CD4-positive, alpha-beta T cell treated with Interleukin-2 at 100 ng/mL for 4 hours (primary cell): ENCODE measurements at places on chromosomes 12 and 14.

DNA sequence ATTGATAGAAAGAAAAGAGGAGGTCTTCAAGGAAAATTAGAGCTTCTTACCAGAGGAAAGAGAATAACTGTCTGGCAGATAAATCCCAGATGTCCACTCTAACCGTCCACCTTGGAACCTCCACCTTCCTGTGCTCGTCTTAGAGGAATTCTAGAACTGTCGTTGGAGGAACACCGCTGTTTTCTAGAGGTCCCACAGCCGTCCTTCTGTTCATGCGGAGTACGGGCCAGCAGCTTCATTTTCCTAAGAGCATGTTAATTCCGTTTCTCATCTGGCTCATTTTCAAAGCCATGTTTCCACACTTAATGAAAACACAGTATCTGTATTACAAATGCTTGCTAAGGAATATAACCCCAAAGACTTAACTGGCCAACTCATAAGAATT lies 107.9 kb upstream of the ESRRB start:
- DNase-seq: no peak

DNA sequence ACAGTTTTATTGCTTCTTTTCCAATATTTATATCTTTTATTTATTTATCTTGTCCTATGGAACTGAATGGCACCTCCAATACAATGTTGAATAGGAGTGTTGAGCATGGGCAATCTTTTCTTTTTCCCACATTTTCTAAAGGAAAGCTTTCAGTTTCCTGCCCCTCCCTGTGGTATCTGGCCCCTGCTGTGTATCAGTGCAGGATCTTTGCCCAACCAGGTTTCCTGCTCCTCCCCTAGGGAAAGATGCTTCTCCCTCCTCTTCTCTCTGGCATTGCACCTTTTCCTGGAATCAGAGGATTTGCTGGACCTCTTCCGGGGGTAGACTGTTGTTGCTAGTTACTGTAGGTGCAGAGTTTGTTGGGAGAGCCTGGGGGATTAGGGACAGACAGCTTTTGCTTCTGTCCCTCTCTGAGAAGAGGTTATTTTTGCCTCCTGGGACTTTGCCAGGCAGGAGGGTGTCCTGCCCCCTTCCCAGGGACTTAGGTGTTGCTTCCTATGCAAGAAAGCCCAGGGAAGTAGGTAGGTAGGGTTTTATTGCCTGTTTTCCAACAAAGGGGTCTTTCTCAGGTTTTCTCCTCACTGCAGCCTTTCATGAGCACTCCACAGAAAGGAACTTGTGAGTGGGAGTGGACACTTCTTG lies 67.6 kb downstream of the POLR3B start:
- DNase-seq: no peak

DNA sequence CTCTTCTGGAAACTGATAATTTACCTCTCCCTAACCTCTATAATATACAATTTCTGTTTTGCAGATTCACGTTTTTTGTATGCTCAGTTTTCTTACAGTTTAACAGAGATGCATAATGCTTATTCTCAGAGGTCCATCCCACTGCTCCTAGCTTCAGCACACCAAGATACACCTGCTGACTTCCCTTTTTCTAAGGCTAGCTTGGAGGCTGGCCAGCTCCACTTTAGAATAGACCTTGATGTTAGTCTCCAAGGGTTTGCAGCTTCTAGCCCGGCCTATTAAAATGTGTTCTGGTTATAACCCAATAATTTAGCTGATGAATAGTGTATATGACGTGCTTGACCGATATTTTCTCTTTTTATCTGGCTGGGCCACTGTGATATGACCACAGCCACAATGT lies 261.2 kb downstream of the EGLN3 start:
- DNase-seq: no peak

- no peak for DNase-seq
Measured at GRCh38 chr12:31801872-31802271, 73.1 kb upstream of the AMN1 start.

DNA sequence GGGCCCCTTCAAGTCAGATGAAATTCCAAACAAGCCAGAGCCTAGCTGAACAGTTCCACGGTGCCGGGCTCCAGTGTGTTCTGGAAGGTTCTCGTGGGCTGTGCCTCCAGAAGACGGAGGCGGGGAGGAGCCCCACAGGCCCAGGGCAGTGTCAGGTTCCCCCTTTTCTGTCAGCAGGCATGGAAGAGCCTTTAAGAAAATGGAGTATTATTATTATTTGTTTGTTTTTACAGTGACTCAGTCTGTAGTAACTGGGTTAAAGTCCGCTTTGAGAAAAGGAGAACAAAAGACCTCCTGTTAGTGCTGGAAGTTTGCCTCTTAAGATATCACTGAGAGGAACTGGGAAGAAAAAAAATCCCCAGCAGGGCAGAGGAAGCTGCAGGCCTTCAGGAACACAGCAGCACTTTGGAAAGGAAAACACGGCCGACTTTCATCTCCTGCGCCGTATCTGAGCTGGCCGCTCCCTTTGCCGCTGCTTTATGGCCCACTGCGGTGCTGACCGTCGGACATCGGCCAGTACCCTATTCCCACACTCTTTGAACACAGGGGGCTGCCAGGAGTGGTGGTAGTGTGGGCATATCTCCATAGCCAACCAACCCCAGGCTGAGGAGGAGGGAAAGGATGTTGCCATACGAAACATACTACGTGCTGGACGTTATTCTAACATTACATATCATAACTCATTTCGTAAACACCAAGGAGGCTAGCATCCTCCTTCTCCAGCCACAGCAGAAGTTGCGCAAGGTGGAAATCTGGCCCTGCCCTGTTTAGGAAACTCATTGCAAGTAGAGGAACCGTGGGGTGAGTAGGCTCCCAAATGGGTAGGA lies 194.0 kb downstream of the ZFP36L1 start:
- no peak for DNase-seq

GRCh38 chr12:123992118-123992825 lies 19.3 kb downstream of the ZNF664 start:
- DNase-seq: no peak

DNA sequence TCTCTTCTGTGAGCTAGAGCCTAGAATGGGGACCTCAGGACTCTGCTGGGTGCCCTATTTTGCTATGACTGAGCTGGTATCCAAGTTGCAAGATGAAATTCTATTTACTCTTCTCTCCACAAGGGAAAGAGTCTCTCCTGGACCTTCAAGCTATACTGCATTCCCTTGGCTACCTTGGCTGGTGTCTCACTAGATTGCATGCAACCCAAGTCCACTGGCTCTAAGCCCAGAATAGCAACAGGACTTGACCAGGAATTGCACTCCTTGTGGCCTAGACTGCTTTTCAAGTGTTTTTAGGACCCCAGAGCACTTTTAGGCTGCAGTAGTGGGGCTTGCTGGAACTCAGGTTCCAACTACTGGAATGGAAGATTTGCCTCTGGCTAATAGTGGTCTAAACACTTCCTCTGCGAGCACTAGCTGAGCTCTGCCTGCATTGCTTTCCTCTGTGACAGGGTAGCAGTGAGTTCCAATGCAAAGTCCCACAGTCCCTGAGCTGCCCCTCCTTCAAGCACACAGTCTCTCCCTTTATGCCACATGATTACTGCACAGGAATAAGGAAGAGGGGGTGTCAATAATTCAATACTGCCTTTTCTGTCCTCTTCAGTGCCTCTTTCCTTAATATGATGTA lies 1009.1 kb upstream of the FLRT2 start:
- no peak for DNase-seq

DNA sequence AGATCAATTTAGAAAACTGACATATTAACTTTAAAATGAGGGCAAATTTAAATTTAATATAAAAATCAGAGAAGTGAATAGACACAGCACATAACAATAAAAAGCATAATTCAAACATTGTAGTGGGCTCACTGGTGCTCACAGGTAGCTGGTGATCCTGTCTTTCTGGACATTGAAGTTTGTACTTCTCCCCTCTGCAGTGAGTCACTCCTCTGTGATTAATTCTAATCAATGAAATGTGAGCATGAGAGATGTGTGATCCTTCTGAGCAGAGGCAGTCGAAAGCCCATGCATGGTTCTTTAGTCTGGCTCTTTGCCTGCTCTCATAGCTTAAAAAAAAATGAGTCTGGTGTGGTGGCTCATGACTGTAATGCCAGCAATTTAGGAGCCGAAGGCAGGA lies 59.0 kb upstream of the RERGL start:
- DNase-seq: no peak

- no peak for DNase-seq
Measured at GRCh38 chr12:70260646-70261045, 17.4 kb downstream of the CNOT2 start.

DNA sequence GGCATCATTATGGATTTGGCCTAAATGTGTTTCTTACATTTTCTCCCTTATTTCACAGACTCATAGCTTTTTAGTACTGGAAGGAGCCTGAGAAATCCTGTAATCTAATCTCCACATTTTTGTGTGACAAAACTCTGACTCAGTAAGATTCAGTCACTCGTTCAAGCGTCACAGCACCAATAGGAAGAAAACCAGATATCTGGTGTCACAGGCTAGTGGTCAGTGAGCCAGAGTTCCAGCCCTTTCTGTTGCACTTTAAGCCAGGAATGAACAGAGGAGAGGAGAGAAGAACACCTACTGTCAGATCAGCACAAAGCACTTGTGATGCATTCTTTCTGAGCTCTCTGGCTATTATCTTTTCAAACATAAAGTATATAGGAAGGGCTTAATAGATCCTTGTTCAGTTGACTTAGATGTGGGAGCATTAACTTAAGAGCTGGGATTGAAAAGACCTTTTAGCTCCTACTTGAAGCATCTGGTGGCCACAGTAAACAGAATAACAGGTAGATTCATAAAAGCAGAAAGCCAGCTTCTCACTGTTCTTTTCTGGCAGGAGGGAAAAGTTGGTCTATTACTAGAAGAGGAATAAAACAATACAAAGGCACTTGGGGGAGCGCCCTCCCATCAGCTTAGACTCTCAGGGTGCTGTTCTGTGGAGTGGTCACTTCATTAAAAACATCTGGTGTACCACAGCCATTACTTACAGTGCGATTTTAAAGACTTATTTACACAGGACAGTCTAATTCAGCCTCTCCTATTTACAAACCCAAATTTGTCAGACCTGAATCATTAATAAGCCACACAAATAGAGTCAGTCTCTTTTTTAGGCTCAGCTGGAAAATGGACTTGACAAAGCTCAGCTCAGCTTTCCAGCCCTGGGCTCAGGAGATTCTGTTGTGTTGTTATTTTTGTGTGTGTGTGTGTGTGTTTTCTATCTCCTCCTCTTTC lies 12.2 kb upstream of the NID2 start:
- DNase-seq: no peak

GRCh38 chr12:6263931-6264330 lies 46.6 kb upstream of the PLEKHG6 start:
- DNase-seq: no peak

- no peak for DNase-seq
Measured at GRCh38 chr14:104434214-104435076, 145.1 kb upstream of the C14orf180 start.

DNA sequence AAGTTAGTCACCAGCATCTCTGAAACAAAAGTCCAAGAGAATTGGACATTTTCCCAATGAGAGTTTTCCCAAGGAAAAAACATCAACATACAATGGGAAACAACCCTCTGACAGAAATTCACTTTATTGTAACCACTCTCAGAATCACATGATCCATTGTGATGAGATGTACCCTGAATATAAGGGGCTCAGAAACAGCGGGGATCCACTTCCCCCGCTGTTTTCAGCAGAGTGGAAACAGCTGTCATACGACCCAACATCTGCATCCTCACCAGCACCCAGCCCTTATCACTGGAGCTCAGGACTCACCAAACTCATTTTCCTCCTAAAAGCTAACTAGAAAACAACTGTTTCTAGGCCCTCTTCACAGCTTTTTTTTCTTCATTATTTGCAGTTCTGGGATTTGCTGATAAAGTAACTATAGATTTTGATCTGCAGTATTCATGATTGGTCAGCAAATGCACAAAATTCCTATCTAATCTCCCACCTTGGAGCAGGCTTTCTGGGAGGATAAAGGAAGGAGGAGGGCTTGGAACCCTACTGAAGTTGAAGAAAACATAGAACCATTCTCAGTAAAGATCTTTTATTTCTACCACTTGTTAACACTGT lies 31.3 kb downstream of the CORO1C start:
- no peak for DNase-seq

DNA sequence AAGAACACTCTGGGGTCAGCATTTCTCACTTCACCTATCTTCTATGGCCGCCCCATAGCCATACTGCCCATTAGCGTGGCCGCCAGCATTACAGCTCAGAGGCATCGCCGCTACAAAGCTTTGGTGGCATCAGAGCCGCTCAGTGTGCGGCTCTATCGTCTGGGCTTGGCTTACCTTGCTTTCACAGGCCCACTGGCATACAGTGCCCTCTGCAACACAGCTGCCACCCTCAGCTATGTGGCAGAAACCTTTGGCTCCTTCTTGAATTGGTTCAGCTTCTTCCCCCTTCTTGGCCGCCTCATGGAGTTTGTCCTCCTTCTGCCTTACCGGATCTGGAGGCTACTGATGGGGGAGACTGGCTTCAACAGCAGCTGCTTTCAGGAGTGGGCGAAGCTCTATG lies 2.6 kb downstream of the DNAJC22 start:
- no peak for DNase-seq

DNA sequence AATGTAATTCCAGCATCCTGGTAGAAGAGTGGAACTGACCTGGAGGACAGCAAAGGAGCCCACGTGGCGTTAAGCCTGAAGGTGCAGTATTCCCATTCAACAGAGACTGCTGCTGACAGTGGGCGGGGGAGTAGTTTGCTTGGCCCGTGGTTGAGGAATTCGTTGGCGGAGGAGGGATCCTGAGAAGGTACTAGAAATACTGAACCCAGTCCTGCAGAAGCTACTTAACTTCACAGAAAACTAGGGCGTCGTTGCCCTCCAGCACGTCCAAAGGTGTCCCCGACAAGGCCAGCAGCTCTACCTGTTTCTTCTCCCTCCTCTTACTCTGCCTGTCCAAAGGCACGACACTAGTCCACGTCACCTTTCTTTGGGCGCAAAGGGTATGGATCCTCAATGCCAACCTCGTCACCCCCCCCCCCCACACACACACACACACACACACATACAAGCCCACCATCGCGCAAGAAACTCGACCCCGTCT lies 303 bp downstream of the PUS7L start:
- no peak for DNase-seq

GRCh38 chr12:19886065-19886464 lies 446.8 kb downstream of the AEBP2 start:
- no peak for DNase-seq

DNA sequence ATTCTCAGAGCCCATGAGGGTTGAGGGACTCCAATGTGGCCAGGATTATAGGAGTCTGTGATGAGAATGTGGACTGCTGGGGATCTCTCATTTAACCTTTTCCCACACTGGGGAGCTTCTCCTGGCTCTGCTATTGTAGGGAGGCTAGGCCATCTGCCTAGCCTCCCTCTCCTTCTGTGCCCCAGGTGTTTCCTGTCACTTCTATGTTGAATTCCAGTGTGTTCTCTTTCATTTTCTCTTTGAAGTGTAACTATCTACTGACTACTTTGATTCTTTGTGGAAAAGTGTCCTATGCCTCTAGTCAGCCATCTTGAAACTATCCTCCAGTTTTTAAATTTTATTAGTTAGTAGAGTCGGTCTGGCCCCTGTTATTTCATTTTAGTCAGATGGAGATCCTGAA lies 53.4 kb upstream of the ABCD2 start:
- DNase-seq: no peak
